ENCODE measurements at places on chromosomes 12 and 14. TPM values are rescaled to one million over a fixed set of nuclear protein-coding genes. Genes with fewer than 3 reads are reported as not detected.

DNA sequence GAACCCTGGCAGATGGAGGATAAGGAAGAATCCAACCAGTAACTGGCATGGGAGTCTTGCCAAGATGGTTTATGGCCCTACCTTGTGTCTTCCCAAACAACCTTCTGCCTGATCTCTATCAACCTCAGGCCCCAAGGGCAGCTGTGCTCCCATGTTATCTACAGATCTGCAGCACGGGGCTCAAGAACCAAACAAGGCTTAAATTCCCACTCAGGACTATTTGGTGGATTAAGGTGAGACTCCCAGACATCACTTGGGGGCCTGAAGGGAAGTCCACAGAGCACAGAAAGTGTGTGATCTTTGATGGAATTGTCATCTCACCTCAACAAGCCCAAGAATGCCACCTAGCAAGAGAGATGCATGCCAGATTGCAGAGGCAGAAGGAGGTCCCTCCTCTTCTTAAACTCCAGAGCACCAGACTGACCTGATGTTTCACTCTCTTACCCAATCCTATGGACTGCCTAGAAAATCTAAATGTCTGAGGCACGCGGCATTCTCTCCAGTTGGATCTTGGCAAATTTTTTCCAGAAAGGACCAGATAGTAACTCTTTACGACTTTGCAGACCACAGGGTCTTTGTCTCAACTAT lies 759.5 kb upstream of the TBX3 start:
- DNase-seq = no peak

DNA sequence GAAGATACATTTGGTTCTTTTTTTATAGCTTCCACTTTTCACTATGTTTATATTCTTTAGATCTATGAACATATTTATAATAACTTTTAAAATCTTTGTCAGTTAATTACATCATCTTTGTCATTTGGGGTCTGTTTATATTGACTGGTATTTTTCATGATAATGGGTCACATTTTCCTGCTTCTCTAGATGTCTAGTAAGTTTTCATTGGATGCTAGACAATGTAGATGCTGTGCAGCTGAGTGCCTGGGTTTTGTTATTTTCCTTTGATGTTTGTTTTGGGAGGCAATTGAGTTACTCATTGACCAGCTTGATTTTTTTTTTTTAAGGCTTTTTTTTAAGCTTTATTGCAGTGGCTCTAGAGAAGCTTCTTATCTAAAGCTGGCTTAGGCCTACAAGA lies 4.9 kb downstream of the MAP1LC3B2 start:
- DNase-seq = no peak

- peak; percentile 87 for DNase-seq
Observed at GRCh38 chr12:51323966-51324895, at the start of gene BIN2. Gene BIN2, minus strand, starts transcription at chr12:51324174. Its CDS starts 72 bp downstream, at chr12:51324102.

DAO gene
- total RNA-seq = 0.26 TPM

- DNase-seq = peak; percentile 92
Observed at GRCh38 chr12:52217223-52217622, 15.8 kb upstream of the KRT7 start.

DNA sequence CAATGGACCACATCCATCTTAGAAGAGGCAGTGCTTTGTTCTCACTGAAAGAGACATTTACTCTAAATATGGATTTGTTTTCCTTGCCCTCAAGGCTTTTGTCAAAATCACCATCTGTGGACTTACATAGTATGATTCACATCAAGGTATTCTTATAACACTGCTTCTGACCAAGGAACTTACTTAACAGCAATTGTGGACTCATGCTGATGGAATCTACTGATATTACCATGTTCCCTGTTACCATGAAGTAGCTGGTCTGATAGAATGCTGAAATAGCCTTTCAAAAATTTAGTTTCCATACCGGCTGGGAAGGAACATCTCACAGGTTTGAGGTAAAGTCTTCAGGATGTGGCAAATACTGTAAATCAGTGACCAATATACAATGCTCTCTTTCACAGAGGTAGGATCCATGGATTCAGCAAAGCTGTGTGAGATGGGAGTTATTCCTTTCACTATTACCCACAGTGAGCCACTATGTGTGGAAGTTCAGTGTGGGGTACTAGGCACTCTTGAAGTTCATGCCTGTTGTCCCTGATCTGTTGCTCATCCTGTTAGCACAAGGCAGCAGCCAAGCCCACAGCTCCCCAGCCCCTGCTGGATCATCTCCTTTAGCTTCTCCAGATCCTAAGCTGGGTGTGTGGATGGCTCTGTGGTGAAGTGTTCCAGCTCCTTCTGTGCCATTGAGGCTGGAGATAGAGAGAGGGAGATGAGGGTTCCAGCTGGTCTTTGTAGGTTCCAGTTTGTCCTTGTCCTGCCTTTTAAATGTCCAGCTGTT lies 126.4 kb downstream of the ATP23 start:
- no peak for DNase-seq
